Stimulated activated CD4-positive, alpha-beta T cell treated with anti-CD3 and anti-CD28 coated beads, Interleukin-12 subunit alpha, Interleukin-12 subunit beta, amount 100 ng/mL, for 48 hours (primary cell): ENCODE measurements at places on chromosomes 11 and 22.

GRCh38 chr11:13221722-13222121, 55.9 kb upstream of the BMAL1 start:
- DNase-seq: no peak

DNA sequence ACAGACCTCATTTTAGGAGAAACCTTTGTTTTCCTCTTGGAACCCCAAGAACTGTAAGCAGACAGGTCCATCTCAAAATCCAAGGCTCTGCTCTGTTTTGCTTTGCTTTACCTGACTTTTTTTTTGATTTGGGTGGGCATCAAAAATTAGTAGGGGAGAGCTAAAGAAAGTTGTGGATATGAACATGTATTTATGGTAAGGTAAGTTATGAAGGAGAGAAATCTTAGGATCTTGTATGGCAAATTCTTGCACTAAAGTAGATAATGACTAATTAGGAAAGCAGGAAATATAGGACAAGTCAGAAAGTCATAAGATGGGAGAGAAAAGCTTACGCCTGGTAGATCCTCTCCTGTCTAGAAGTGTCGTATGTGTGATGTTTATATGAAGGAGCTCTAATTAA, 116.1 kb upstream of the VPREB1 start:
- DNase-seq: no peak

DNA sequence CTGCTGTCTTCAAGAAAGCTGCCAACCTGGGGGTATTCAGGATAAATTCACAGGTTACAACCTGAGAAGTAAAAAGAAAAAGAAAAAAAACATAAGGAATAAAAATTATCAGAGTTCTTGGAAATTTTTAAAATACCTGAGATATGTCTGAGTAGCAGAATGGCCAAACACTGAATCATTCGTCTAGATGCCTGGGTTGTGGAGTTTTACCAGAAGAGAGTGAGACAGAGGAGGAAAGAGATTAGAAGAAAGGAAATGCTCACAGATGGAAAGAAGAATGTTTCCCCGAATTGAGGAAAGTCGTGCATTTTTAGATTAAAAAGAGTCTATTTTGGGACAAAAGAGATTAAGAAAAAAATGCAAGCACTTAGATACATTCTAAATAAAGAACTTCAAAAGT, 1026.7 kb downstream of the TBC1D22A start:
- DNase-seq: no peak

- no peak for DNase-seq
These were observed 12.0 kb upstream of the NXPE1 start for GRCh38 chr11:114571712-114572111.

- no peak for DNase-seq
These were observed 9.7 kb upstream of the MS4A2 start for GRCh38 chr11:60078745-60079144.

DNA sequence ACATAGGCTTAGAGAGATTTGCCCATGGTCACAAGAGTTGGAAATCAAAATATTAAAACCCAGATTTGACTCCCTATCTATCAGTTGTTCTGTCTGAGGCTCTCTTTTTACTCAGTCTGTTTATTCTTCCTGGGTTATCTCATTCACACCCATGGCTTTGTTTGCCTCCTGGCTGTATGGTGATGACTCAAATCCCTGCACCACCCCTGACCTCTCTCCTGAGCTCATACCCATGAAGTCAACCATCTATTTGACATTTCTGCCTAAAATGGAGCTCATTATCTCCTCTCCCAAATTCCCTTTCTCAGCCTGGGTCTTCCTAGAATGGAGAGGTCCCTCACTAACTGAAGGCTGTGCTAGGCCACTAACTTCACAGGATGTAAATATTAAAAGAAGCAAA, 27.8 kb upstream of the CCDC134 start:
- DNase-seq: no peak

- no peak for DNase-seq
These were observed 47.3 kb downstream of the TENM4 start for GRCh38 chr11:79393362-79394043.
